ENCODE measurements at places on chromosomes 16 and 17.

GRCh38 chr17:82348434-82348833 lies 10.6 kb upstream of the TEX19 start:
- DNase-seq, result no peak

GRCh38 chr17:44200478-44201155 lies 933 bp upstream of the ATXN7L3 start:
- no peak for DNase-seq

- DNase-seq, result no peak
These were observed 1.9 kb upstream of the MTSS2 start for GRCh38 chr16:70687671-70688245.

GRCh38 chr17:53560953-53561352 lies 261.8 kb upstream of the KIF2B start:
- DNase-seq, result no peak
